ENCODE measurements at places on chromosomes 11 and 22. TPM values are rescaled to one million over a fixed set of nuclear protein-coding genes. Genes with fewer than 3 reads are reported as not detected.

Gene MRGPRF
- total RNA-seq, result 0.25 TPM

Gene RASD2
- 1.6 TPM for total RNA-seq

Gene TRIM51
- total RNA-seq, result not detected

Gene LIF
- 7.5 TPM for total RNA-seq

Gene MOV10L1
- total RNA-seq, result 0.71 TPM

Gene SPDYC
- total RNA-seq, result not detected

Gene FREY1
- not detected for total RNA-seq

Gene FAM118B
- total RNA-seq, result 27.3 TPM

Gene PANX2
- 0.54 TPM for total RNA-seq

Gene CNGA4
- not detected for total RNA-seq

Gene ASCL3
- not detected for total RNA-seq

Gene ENTHD1
- not detected for total RNA-seq

Gene CHRNA10
- 0.86 TPM for total RNA-seq

- DNase-seq, result no peak
These were observed 66.7 kb downstream of the MYEOV start for GRCh38 chr11:69360606-69361005.

DNA sequence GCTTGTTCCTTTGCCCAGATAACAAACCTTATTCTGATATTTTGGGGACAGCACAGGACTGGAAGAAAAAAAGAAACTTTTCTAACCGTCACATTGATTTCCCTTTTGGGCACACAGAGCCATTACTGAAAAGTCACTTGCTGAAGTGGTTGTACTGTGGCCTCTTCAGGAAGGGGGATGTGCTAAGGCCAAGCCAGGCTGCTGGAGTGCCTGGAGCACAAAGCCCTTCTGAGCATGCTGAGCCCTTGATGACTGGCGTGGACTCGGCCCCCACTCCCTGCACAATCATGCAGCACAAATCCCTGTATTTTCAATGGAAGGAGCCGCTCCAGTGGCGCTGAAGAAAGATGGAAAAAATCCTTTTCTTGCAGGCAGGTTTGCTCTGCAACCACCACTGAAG, 164.2 kb downstream of the NTM start:
- DNase-seq, result no peak

DNA sequence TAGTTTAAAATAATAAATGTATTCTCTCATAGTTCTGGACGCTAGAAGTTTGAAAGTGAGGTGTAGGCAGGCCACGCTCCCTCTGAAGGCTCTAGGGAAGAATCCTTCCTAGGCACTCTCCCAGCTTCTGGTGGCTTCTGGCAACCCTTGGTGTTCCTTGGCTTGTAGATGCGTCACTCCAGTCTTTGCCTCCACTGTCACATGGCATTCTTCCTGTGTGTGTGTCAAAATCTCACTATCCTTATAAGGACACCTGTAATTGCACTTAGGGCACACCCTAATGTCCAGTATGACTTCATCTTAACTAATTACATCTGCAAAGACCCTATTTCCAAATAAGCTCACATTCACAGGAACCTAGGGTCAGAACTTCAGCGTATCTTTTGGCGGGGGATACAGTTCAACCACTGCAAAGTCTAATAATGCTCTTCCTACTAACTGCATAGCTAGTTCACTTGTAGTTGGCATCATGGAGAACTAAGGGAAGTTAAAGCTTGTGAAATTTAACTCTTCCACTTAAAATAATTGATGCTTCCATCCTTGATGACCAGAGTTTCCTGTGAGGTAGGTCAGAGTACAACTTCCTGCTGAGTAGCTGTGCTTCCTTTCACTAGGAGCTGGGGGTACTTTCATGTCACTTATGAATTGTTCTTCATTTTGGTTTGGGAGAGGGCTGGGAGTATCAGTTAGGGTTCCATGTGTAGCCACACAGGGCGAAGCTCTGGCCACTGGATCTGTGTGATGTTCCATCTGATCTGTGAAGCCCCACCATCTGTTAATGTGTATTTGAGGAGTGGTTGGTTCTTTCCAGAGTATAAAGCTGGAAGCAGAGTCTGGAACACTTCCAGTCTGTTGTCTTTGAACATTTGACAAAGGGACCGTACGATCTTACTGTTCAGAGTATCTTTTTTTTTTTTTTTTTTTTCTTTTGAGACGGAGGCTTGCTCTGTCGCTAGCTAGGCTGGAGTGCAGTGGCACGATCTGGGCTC, 10.5 kb downstream of the YWHAH start:
- DNase-seq, result no peak

- no peak for DNase-seq
These were observed 67.3 kb upstream of the SHISAL1 start for GRCh38 chr22:44379817-44380755.

GRCh38 chr11:69280994-69281393, 13.0 kb upstream of the MYEOV start:
- DNase-seq, result peak; percentile 90

DNA sequence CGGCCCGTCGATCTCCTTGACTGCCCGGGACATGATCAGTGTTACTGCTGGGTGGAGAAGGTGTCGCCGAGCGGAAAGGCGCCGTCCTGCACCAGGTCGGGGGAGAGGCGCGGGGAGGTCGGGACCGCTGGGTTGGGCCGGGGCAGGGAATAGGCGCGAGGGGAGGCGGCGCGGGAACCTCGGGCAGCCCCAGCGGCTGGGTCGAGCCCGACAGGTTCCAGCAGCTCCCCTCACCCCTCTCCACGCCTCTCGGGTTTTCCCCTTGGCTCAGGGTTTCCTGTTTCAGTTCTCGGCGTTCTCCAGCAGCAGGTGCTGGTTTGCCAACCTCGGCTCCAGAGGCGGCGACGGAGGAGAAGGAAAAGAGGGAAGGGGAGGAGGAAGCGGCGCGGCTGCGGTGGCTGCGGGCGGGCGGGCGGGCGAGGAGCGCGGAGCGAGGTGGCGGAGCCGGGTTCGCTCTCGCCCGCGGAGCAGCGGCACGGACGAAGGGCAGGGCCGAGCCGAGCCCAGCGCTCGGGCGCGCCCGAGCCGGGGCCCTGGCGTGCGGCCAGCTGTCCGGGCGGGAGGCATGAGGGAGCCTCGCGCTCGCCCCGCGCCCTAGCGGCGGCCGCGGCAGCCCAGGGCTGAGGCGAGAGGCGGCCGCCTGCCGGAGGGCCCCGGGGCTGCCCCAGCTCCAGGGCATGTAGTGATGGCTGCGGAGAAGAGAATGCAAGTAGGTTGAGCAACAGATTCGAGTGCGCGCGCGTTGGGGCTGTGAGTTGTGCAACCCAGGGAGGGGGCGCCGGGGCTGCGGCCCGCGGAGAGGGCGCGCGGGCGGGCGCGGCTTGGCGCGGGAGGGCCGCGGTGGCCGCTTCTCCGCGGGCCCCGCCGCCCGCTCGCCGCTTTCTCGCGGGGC, at the start of gene ZC3H12C:
Gene ZC3H12C (plus strand): TSS at position 878 of the 892 bp plus-strand sequence. CDS start 20 bp downstream, outside the sequence.
- DNase-seq, result peak; percentile 94

DNA sequence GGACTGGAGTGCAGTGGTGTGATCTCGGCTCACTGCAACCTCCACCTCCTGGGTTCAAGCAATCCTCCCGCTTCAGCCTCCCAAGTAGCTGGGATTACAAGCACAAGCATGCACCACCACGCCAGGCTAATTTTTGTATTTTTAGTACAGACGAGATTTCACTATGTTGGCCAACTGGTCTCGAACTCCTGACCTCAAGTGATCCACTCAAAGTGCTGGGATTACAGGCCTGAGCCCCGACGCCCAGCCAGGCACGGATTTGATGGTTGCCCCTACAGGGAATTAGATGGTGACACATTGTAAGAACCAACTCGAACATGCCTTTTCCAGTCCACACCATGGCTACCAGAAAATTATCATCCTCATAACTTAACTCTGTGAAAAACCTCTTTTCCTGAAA, 26.8 kb upstream of the RTL6 start:
- DNase-seq, result no peak

- DNase-seq, result no peak
These were observed 3.2 kb downstream of the OR4D6 start for GRCh38 chr11:59459916-59460315.

- no peak for DNase-seq
These were observed 45.8 kb downstream of the C11orf96 start for GRCh38 chr11:43988040-43988817.

DNA sequence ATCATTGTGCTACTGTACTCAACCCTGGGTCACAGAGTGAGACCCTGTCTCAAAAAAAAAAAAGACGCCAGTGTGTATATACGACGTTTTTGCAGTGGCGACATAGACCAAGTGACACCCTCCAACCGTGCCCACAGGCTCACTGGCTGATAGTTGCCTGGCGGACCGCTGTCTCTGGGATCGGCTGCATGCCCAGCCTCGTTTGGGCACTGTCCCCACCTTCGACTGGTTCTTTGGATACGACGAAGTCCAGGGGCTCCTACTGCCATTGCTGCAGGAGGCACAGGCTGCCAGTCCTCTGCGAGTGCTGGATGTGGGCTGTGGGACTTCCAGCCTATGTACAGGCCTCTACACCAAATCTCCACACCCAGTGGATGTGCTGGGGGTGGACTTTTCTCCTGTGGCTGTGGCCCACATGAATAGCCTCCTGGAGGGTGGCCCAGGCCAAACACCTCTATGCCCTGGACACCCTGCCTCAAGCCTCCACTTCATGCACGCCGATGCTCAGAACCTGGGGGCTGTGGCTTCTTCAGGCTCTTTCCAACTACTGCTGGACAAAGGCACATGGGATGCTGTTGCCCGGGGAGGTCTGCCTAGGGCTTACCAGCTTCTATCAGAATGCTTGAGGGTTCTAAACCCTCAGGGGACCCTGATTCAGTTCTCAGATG, 1.3 kb downstream of the CSKMT start:
- DNase-seq, result no peak

- no peak for DNase-seq
These were observed 64.7 kb downstream of the MTMR3 start for GRCh38 chr22:29947410-29948384.

DNA sequence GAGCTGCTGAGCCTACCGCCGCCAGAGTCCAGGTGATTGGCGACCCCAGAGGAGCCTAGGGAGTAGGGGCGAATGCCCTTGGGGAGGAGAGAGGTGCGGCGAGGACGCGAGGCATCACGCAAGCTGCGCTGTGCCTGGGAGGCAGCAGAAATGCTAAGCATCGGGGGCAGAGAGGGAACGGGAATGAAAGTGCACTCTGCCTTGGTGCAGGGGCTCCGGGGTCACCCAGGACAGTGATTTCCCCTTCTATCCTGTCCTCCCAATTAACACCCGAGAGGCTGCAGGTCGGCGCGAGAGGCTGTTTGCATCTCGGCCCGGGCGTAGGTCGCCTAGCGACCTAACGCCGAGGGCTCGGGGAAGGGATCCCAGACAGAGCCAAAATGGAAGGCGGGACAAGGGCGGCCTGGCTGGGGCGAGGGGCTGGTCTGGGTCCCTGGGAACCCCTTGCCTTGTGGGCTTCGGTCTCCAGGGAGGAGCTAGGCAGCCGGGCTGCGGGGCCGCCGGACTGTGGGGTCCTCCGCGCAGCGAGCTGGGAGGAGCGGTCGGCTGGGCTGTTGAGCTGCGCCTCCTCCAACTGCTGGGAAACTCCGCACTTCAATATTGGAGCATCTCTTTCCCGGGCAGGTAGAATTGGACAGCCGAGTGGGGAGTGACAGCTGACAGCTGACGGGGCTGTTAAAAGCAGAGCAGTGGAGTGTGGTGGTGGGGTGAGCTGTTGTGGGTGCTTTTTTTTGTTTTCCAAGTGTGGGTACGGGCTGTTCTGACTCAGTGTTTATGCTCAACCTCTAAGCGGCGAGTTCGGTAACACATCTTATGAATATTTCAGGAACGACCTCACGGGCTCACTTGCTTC, 657 bp downstream of the ELMOD1 start:
- DNase-seq, result peak; percentile 21

- DNase-seq, result peak; percentile 39
These were observed 25.4 kb downstream of the KCNJ4 start for GRCh38 chr22:38429499-38430068.

DNA sequence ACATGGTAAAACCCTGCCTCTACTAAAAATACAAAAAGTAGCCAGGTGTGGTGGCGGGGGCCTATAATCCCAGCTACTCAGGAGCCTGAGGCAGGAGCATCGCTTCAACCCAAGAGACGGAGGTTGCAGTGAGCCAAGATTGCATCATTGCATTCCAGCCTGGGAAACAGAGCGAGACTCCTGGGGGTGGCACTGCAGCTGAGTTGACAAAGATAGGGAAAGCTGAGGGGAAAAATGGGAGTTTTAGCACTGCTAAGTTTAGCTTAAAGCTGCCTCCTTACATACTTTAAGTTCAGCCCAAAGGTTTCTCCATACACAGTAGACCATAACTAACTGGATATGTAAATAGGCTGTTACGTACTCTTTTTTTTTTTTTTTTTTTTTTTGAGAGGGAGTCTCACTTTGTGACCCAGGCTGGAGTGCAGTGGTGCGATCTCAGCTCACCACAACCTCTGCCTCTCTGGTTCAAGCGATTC, 9.0 kb upstream of the USP28 start:
- DNase-seq, result peak; percentile 62

DNA sequence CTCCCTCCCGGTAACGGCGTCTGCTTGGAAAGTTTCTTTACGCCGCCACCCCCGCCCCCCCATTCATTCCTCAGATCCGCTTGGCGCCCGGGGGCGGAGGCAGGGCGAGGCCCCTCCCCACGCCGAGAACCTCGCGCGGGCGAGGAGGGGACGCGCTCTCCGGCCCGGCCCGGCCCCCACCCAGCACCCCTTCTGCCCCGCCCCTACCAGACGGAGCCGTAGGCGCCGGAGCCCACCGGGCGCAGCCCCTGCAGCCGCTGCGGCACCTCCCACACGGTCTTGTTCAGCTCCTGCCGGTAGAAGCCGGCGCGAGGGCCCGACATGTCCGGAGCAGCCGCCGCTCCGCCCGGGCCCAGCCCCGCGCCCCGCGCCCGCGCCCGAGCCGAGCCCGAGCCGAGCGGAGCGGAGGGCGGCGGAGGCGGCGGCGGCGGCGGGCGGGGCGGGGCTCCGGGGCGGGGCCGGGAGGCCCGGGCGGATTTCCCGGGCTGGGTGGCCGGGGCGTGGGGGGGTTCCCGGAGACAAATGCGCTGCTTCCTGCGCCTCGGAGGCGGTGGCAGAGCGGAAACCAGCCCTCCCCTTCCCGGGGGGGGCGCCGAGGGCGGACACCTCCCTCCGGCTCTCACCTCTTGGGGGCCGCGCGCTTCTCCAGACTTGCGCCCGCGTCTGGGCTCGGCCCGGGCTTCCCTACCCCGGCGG, at the start of gene MAPK11:
Gene MAPK11 (minus strand): TSS at position 411 of the 696 bp plus-strand sequence. CDS start 88 bp downstream, at position 323.
- DNase-seq, result peak; percentile 31

DNA sequence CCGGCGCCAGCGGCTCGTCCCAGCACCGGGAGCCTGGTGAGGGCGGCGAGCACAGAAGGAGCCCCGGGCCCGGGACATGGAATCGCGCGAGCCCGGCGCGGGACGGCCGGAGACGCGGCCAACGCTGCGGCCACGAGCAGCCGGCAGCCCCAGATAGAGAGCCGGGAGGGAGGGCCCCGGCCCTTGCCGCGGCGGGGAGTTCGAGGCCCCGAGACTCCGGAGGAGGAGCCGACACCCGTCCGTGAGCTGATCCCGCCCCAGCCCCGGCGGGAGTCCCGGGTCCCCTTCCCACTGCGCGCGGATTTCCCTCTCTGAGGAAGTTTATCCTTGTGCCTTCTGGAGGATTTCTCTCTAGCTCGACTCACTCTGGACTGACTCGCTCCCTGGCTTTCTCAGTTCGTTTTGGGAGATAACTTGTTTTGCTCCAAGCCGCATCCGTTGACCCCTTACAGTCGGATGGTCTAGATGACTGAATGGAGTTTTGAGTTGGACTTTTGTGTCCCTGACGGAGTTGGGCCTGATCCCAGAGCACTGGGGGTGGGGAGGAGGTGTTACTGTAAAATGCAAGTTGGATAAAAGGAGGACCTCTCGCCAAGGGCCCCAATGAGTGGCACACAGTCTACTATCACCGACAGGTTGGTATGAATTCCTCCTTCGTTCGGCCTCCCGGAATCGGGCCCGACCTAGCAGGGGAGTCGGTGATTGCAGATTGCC, 585 bp downstream of the ARHGEF12 start:
- DNase-seq, result peak; percentile 54

Data from M059J (cell line).